ENCODE measurements at places on chromosomes 4 and X.

GRCh38 chr4:174230680-174231079 is 52.8 kb downstream of the FBXO8 start:
- DNase-seq, result no peak

DNA sequence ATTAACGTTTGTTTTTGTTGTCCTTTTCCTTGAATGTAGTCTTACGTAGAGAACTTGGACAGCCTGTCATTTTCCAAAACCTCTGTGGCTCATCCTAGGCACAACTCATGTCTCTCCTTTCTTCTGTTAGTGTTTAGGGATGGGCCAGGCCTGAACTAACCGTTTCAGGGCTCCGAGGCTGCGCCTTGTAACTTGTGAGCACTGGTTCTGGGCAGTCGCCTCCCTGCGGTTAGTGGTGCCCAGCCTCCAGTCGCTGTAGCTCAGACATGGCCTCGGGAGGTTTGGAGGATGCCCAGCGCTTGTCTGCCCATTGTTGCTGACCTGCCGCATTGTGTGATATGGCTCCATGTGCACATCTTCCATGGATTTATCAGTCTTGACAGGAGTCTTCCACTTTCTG is 32.8 kb downstream of the TMEM131L start:
- no peak for DNase-seq

GRCh38 chrX:85084770-85085393 is 81.2 kb downstream of the APOOL start:
- DNase-seq, result peak; percentile 5

GRCh38 chr4:113537628-113538027 is 223.9 kb downstream of the CAMK2D start:
- DNase-seq, result no peak

- DNase-seq, result no peak
Observed at GRCh38 chr4:85861064-85861765, 386.3 kb downstream of the ARHGAP24 start.

GRCh38 chr4:189769131-189769530 is 171.5 kb upstream of the FRG1 start:
- DNase-seq, result no peak

GRCh38 chr4:158664806-158665205 is 6.9 kb downstream of the C4orf46 start:
- no peak for DNase-seq

GRCh38 chr4:128768373-128768996 is 41.0 kb upstream of the JADE1 start:
- DNase-seq, result no peak

- DNase-seq, result no peak
Observed at GRCh38 chr4:80101792-80102116, 28.7 kb upstream of the ANTXR2 start.

DNA sequence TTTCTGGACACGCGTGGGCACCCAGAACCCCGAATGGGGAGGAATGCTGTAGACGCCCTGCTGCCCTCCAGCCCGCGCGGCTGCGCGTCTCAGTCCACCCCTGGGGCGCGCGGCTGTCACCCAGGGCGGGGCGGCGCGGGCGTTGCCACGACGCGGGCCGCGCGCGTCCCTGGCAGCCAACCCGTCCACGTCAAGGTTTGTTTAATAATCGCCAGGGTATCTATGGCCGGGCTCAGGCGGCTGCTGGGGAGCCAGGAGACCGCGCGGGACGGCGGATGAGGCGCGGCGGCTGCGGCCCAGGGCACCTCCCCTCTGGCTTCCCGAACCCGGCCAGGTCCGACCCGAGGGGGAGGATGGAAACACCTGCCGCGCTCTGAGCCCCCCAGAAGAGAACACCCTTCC is at the start of gene SPATA18:
Gene SPATA18, plus strand, starts transcription at position 92 of the 402 bp plus-strand sequence. CDS start 401 bp downstream, outside the sequence.
- peak; percentile 30 for DNase-seq

GRCh38 chr4:161285461-161285860 is 878.3 kb downstream of the FSTL5 start:
- DNase-seq, result no peak

DNA sequence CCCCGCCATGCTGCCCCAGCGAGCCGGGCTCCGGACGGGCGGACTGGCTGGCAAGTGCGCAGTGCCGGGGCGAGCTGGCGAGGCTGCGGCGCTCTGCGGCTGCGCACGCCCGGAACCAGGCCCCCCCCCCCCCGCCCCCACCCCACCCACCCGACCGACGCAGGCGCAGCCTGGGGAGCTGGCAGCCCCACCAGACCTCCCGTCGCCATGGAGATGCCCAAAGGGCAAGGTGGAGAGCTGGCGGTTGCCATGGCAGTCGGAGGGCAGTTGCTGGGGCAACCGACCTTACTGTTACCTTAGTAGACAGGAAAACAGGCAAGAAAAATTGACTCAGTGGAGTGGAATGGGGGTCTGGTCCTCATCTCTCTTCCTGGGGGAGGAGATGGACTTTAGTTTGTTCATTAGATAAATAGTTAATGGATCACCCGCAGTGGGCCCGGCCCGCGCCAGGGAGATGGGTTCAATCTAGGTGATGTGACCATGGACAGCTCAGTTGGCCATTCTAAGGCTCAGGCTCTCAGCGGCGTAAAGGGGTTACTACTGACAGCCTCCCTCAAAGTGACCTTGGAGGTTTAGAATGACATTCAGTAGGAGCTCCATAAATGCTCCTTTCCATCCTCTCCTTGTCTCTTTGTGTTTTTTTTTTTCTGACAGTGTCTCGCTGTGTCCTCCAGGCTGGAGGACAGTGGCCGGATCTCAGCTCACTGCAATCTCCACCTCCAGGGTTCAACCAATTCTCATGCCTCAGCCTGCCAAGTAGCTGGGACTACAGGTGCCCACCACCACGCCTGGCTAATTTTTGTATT is at the start of gene PCSK1N:
Gene PCSK1N, minus strand, starts transcription at position 87 of the 806 bp plus-strand sequence. Its CDS starts 78 bp downstream, at position 9.
- DNase-seq, result no peak

DNA sequence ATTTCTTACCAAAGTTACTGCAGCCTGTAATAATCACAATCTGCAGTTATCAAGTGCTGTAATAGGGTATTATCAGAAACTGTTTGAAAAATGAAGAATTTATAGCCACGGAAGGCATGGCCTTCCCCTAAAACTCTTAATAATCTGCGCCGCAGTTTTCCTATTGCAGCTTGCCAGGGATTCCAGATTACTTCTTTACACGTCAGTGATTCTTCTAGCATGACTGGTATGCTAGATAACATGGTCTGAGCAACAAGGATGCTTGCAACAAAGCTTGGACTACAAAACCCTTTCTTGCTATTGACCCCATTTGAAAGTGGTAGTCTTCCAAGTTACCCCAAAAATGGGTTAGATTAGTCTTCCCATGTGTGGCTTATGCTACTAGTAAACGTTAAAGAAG is 47.2 kb upstream of the GK2 start:
- DNase-seq, result no peak

- DNase-seq, result no peak
Observed at GRCh38 chrX:143500751-143501150, 16.5 kb downstream of the SPANXN3 start.

DNA sequence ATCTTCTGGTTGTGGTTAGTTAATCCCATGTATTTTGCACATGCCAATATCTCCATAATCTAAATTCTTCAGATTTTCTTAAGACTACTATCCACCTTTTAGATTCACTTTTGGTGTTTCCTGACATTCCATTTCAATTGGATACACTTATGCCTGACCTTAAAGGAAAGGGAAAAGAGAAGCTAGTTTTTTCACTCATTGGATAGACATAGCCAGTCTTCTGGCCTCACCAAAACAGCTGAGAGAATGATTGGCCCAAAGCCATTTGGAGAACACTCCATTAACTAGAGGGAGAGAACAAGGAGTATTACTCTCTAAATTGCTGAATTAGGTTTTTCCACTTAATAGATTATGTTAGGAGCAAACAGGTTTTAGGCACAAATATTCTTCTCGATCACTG is 4.0 kb downstream of the PRPS1 start:
- no peak for DNase-seq

DNA sequence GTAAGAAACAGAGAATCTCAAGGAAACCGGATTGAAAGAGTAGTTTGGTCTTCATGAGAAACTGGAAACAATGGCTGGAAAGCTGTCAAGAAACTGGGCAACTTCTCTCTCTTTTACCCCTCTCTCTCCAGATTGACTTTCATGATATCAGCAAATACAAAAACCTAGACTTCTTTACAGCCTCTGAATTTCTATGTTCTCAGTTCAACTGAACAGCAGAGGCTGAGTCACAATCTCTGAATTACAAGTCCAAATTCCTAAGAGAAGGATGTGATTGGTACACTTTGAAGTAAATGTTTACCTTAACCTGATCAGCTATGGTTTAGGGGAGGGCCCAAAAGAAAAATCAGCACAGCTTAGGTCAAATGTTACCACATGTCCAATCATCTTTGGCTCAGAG is 974.9 kb downstream of the RPA4 start:
- no peak for DNase-seq
